Neural progenitor cell (in vitro differentiated cells): ENCODE measurements at places on chromosomes 3 and 15. TPM values are rescaled to one million over a fixed set of nuclear protein-coding genes. Genes with fewer than 3 reads are reported as not detected.

Gene STRA6
- total RNA-seq: 3.1 and 5.9 TPM in 2 replicates

DNA sequence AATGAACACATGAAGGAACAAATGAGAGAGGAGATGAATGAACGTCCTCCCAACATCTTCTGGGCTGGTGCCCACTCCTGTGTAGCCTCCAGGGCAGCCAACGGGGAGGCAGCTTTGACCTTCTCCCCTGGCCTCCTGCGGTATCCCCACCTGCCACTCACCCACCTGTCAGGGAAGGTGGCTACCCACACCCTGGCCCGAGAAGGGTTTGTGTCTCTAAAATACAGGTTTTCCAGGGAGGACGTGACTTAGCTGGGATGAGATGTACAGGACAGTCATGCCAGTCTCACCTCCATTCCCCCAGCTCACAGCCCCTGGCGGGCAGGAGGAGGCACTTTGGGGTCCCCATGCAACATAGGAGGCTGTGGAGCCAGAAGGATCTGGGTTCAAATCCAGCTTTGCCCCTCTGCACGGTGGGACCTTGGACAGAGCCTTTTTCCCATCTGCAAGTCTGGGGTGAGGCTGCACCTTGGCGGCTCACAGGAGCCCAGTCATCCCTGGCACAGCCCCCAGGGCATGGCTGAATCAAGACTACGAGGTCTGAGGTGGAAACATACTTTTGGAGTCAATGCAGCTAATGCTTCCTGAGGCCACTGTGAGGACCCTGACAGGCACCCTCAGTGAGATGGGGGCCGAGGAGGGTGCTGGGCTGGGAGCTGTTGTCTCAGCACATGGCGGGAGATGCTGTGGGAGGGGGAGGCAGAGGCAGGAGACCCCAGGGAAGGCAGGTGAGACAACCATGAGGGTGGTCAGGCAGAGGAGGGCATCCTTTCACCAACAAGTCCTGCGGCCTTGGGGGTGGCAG lies 11.1 kb upstream of the PLXND1 start:
- no peak for DNase-seq

- no peak for DNase-seq
These were observed 92.7 kb upstream of the PLXND1 start for GRCh38 chr3:129699199-129699598.

DNA sequence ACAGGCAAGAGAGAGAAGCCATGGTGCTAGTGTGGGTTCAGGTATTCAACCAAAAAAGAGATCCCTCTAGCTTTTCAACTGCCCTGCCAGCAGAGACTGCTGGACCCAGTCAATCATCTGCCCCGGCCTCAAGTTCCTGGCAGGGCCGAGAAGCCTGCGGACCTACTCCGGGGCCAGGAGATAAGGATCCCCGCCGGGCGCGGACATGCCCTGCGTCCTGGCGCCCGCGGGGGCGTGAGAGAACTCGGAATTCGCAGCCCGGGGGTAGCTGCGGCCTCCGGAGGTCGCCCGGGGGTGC lies 821 bp upstream of the MAGI1 start:
- DNase-seq: peak; percentile 71

DNA sequence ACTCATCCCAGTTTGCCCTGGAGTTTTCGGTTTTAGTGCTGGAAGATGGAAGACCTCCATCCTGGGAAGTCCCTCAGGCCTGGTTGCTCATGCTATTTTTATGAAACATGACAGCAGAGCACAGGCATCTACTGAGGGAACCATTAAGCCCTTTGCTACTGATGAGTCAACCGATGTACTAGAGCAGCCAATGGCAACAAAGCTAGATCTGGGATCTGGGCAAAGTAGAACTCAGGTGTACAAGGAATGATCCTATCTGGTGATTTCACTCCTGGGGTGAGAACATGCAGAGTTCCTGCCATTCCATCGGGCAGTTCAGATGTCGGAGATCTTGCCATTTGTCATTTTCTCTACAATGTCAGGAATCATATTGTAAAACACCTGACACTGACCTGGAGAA lies 166.2 kb upstream of the NSMCE3 start:
- no peak for DNase-seq

DNA sequence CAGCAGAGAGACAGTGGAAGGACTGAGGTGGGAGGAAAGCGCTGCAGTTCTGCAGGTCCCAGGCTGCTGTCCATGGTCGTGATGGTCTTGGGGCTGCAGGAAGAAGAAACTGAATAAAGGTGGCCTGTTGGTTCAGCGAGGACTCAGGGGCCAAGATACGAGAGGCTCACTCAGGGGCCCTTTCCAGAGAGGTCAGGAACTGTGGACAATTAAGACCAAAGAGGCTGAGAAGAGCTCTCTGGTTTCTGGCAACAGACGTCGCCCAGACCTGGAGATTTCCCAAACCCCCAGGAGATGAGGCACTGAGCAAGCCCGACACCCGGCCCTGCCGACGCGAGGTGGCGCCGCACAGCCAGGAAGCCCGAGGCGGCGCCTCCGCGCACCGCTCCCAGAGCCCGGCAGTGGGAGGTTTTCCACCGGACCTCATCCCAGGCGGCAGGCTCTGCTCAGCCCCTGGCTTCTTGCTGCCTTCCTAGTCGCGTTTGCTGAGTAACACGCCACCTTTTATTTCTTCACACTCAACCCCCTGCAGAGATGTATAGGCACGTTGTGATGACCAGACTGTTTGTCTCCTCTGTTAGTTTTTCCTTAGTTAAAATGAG lies 56.4 kb upstream of the ARRDC4 start:
- peak; percentile 91 for DNase-seq

DNA sequence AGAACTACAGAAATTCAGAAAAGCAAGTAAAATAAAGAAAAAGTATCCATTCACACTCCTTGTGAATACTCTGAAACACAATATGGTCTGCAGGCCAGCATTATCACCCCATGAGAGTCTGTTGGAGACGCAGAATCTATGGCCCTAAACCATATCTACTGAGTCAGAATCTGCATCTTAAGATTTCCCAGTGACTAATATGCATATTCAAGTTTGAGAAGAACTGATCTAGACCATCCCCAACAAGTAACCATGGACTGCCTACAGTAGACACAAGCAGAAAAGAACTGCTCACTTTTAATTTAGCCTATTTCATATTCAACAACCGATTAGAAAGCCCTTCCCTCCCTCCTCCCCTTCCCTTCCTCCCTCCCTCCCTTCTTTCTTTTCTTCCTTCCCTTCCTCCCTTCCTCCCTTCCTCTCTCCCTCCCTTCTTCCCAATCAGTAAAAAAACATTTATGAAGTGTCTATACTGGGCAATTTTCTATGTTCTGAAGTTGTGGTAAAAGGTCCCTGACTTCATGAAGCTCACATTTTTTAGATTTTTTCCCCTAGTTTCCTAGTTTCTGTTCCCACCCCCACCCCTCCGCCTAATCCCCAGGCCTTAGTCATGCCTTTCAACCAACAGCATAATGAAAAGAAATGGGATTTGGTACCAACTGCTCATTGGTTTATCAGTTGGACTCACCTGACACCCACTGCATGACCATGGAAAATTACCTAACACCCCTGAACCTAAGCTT lies 125.2 kb downstream of the CNTN3 start:
- no peak for DNase-seq

GRCh38 chr15:29205186-29205585 lies 64.4 kb downstream of the NSMCE3 start:
- no peak for DNase-seq

DNA sequence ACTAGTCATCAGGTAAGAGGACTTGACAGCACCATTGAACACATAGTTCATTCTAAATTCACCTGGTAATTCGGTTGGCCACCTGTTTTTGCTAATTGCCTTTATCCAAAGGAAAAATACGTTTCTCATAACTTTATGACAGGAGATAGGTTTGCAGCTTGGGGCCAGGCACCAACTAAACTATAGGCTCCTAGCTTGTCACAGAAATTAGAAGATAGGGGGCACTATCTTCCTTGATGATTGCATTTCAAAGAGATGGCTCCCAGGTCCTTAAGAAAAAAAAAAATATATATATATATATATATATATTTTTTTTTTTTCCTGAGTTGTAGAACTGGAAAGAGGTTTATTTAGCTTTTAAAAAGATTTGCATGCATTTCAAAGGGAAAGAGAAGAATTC lies 563.6 kb downstream of the NAALADL2 start:
- DNase-seq: peak; percentile 9

DNA sequence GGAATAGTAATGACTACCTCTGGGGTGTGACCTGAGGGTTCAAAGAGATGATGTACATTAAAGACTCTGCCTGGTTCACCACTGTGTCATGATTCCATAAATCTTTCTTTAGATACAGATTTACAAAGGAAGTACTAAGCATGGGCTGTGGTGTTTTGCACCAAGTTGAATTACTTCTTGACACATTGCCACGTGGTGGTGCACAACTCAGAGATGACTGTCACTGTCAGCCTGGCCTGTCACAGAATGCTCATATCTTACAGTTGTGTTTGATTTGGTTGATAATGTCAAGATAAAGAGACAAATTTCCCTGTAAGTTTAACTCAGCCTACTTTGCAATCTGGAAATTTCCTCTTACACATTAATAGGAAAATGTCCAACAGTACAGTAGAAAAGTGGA lies 3.2 kb downstream of the CTDSPL start:
- DNase-seq: no peak

Gene IL20RB
- total RNA-seq: 2.0 and 2.5 TPM in 2 replicates

Gene GATA2
- 0.09 TPM in 1 of 2 replicates, not detected in the other for total RNA-seq
